ENCODE measurements at places on chromosomes 2 and 18.
A peak's percentile ranks its signal among the peaks of the same experiment; 100 is the strongest.

GRCh38 chr18:61702007-61702406 is 190.8 kb downstream of the RNF152 start:
- DNase-seq, result peak; percentile 86

DNA sequence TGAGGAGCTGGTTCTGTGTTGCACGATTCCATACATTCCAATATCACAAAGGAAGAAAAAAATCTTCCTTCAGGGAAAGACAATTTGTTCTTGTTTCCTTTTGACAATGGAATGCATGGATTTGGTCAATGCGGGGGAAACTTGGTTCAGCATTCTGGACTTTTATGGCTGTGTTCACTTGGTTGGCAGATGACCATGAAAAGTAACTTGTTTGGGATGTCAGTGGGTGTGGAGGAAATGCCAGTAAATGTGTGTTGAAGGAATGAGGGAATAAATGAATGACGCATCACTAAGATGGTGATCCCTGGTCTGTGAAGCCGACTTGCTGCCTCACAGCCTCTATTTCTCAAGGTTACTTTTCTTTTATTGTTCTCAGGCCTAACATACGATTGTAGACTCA is 53.7 kb downstream of the THUMPD2 start:
- DNase-seq, result peak; percentile 97

GRCh38 chr18:38115201-38115600 is 549.6 kb upstream of the CELF4 start:
- no peak for DNase-seq

- no peak for DNase-seq
Observed at GRCh38 chr2:100560216-100560830, 2.5 kb upstream of the PDCL3 start.

DNA sequence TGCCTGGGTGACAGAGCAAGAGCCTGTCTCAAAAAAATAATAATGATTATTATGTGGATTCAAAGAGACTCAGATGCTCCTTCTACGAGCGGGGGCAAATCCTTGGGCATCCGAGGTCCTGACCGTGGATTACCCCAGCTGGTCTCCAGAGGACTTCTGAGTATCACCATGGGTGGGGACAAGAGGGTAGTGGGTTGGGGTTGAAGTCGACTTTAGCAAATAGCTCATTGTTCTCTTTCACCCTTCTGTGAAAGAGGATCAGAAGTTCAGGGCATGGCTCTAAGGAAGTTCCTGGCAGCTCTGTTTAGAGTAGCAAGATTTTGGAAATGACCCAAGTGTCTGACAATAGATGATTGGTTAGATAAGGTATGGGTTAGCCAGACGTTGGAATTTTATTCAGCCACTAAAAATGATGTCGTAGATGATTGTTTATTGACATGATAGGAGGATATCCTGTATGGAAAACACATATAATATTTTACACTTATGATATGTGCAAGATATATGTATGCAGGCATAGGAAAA is 59.0 kb upstream of the SPRED2 start:
- DNase-seq, result peak; percentile 30

DNA sequence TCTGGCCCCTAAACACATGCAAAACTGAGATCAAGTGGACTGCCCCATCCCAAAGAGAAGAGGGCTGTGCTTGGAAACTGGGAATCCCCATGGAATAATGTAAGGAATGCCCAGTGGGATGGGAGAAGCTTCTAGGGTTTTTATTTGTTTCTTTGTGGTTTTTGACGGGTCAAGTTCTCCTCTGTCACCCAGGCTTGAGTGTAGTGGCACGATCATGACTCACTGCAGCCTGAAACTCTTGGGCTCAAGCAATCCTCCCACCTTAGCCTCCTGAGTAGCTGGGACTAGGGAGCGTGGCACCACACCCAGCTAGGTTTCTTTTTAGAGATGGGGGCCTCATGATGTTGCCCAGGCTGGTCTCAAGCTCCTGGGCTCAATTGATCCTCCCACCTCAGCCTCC is 101.7 kb upstream of the ZSWIM2 start:
- DNase-seq, result peak; percentile 58

DNA sequence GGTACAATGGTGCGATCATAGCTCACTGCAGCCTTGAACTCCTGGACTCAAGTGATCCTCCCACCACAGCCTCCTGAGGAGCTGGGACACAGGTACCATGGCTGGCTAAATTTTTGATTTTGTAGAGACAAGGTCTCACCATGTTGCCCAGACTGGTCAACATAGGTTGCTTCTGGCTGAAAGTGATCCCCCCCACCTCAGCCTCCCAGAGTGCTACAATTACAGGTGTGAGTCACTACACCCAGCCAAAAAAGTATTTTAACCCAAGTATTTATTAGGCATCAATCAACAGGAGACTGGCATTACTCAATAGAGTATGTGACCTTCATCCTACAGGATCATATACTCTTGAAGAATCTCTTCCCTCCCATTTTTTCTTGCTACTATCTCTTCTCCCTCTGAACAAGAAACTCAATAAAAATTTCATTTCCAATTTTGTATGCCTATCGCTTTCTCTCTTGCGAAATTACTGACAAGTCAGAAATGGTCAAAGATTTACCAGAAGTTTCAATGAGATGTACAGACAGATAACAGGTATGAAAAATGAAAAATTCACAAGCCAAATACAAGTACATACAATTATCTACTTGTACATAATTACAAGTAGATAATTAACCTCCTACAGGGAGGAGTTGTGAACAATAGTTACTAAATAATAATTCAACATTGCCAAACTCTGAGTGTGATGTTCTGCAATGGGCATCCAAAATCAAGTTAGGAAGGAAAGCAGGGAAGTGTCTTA is 34.9 kb upstream of the CCNT2 start:
- no peak for DNase-seq

DNA sequence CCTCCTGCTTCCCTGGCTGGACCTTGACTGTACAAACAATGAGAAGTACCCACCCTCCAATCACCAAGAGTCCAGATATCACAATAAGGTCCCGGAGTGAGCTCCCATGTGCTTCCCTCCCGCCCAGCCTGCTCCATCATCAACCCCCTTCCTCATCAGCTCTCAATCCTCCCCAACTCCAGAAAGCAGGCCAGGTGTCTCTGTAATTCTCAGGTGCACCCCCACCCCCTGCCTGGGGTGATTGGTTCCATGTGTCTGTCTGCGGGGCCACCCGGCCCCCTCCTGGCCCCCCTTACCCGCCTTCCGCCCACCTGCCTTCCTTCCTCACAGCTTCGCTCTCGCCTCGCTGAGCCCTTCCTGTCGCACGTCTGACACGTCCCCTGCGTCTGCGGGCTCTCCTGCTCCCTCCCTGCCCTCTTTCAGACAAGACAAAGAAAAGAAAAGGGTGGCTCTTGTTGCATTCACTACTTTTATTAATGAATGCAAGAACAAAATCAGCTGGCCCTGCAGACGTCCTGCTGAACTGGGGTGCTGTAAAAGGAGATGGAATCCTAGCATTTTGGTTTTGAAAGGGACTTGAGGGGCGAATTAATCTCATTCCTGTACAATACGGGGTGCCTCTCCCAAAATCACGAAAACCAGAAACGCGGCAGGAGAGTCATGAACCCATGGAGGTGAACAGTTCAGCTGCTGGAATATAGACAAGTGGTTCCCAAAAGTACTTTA is 26.5 kb upstream of the IGFBP2 start:
- DNase-seq, result no peak

- DNase-seq, result no peak
Observed at GRCh38 chr2:91477731-91478672, 2786.5 kb downstream of the RPIA start.

- no peak for DNase-seq
Observed at GRCh38 chr2:142217804-142218203, 87.0 kb upstream of the LRP1B start.

- DNase-seq, result peak; percentile 37
Observed at GRCh38 chr2:63875131-63875527, 33.4 kb downstream of the UGP2 start.

- no peak for DNase-seq
Observed at GRCh38 chr2:96137321-96138178, 752 bp downstream of the ASTL start.

DNA sequence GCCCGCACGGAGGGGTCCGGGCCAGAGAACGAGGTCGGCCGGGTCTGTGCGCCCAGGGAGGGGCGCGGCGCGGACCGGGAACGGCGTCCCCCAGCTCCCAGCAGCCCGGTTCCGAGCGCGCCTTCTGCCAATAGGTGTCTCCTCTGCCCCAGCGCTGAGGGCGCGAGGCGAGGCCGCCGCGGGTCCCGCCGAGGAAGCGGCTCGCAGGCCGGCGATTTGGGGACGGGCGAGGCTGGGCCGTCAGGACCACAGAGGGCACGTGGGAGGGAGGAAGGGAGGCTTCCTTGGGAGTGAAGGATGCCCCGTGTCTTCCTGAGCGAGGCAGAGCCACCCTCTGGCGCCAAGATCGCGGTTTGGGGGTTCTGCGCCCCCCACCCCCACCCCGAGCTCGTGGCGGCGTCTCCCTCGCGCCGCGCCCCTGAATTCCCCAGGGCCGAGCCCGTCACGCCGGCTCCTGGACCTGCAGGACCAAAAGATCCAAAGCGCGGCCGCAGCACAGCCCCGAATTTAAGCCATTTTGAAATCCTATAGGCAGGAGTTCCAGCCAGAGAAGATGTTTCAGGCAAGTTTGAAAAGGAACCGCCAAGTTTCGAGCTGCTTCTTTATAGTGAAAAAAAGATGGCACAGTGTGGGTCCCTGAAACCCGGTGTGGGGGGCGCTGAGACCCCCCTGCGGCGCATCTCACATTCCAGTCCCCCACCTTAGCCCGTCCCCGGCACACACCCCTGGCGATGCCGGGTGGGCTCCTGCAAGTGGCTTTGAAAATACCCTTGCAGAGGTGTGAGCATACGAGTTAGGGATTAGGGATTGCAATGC is 909 bp downstream of the NFATC1 start:
- peak; percentile 42 for DNase-seq

DNA sequence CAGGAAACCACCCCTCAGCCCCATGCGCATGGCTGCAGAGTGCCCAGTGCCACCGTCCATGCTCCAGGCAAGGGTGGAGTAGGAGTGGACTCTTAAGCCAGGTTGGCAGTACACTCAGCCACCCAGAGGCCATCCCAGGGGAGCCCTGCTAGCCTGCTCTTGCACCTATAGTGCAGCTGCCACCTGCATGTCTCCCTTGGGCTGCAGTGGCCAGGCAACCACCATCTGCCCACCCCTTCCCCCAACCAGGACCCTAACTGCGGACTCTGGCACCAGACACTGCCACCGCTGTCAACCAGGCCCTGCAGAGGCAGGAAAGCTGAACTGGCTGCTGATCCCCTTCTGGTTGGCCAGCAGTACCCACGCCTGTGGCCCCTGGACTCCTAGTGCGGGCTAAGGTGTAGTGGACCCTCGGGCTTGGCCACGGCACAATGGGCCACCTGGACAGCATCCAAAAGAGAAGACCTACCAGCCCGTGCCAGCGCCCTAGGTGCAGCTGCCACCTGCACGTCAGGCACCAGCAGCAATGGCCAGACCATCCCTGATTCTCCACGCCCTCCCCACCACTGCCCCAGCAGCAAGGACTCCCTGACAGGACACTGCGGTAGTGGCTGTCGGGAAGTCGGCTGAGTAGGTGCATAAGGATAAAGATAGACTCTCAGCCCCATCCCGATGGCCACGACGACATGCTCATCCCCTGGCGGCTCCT is 72.8 kb downstream of the RPIA start:
- DNase-seq, result no peak

DNA sequence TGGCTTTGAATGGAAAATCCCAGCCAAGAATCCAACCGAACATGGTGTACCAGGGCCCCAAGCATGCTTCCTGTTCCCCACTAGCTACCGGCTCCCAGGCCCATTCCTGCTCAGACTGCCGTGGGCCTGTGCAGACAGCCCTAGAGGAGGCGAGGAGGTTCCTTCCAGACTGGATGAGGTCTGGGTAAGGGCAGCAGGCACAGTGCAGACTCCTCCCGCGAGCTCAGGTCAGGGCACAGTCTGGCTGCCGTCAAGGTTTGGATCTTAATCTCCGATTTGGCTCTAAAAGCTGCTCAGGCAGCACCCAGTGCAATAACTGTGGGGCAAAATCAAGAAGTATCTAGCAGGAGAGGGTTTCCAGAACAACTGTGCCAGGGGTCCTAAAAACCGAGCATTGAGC is 19.3 kb upstream of the TTR start:
- no peak for DNase-seq

DNA sequence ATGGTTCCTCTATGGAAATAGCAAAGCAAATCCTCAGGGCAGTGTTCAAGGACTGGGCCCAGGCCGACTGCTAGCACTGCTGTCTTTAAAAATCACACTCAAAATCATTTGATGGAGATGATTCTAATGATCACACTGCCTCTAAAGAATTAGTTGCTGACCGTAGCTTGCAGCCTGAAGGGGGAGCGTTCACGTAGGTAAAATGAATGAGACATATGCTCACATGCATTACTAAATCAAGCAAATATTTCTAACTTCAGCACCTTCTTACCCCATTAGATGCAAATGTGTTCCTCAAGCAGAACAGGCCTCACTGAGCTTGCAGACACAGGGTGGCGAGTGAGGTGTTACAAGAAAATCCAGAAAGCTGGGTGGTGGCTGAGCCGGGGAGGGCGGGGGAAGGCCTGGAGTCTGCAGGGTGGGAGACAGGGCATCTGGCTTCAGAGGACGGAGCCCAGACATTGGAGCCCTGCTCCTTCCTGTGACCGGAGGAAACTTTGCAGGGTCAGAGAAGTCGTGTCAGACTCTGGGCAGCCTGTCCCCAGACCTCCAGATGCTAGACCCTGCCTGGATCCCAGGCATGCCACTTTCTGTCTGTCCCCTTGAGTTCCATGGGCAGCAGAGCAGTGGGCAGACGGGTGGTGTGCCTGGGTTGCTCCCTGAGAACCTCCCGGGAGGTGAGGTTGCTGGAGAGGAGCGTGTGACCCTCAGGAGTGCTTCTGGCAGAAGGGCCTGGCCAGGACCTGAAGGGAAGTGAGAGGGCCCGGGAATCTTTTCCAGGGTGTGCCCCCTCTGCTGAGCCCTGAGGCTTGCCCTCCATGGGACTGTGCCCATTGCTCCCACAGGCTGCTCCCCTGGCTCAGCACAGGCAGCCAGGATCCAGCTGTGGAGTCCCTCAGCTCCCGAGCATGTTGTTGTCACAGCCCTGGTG is 7.1 kb upstream of the NPPC start:
- no peak for DNase-seq

GRCh38 chr18:54813305-54813704 is 15.0 kb upstream of the RAB27B start:
- no peak for DNase-seq

GRCh38 chr2:227397562-227397961 is 9.8 kb upstream of the SCYGR1 start:
- DNase-seq, result no peak

DNA sequence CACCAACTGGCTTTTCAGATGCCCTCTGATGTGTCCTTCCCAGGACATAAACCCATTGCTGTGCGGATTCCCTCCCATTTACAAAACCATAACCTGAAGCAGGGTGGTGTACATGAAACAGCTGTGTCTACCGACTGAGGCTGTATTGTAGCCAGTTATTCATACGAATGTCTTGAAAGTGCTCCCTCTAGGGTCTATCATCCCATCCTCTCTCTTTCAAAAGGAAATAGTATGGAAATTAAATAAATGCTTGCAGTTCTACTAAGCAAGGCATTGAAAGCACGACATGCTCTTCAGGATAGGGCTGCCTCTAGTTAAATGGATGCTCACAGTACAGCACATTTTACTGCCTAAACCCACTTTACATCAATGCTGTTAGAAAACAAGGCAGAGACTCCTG is 112.2 kb upstream of the PXDN start:
- no peak for DNase-seq
